ENCODE measurements at places on chromosomes 1 and 21. TPM values are rescaled to one million over a fixed set of nuclear protein-coding genes. Genes with fewer than 3 reads are reported as not detected.
A peak's percentile ranks its signal among the peaks of the same experiment; 100 is the strongest.

DNA sequence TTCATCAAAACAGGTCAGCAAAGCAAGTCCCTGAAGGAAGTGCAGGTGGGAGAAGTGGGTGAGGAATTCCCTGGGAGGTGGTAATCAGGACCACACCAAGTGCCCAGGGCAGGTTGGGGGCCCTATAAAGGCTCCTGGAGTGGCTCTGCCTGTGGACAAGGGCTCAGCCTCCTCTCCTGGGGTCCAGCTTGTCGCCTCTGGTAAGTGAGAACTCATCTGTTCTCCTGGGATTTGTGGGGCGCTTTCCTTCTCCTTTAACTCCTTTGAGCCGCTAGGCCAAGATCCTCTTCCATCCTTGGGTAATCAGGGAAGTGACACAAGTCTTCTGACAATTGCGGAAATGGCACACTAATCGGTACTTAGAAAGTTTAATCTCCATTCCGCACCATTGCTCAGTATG lies at the start of gene SPRR4:
SPRR4 (plus strand) TSS at position 154 of the 400 bp plus-strand sequence. CDS start 1,243 bp downstream, outside the sequence.
- DNase-seq = peak; percentile 64

DNA sequence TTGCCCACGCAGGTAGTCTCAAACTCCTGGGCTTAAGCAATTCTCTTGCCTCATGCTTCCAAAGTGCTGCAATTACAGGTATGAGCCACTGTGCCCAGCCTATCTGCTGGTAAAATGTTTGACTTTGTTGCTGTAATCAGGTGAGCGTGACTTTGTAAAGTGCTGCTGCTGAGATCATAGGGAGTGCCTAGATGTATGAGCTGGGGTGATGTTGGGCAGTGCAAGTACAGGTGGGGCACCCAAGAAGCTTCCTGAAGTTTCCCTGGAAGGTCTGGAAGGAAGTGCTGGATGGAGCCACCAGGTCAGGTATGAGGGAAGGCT lies 43.1 kb downstream of the KIF21B start:
- DNase-seq = no peak

DNA sequence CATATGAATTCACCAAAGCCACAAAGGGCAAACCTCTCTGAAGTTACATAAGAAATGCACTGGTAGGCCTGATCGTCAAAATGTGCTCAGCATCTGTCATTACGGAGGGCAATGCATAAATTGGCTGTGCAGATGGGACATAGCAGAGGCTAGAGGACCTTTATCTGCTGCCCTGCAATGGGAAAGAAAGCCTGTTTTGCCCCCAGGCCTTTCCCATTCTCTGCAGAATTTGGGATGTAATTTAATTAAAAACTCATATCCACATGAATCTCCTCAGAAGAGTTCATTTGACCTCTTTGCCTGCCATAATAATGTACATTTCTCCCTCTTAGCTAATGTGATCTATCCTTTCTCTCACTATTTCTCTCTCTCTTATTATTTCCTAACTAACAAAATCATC lies 158.1 kb downstream of the ZP4 start:
- no peak for DNase-seq

- no peak for DNase-seq
These were observed 275.5 kb downstream of the TPR start for GRCh38 chr1:186099336-186100104.

Gene PAPPA2
- total RNA-seq = 3.1 TPM

Data from esophagus muscularis mucosa (tissue), 4 donors.